ENCODE measurements at places on chromosomes 11 and 22.

GRCh38 chr11:31236143-31236542 lies 133.4 kb downstream of the DCDC1 start:
- no peak for DNase-seq

DNA sequence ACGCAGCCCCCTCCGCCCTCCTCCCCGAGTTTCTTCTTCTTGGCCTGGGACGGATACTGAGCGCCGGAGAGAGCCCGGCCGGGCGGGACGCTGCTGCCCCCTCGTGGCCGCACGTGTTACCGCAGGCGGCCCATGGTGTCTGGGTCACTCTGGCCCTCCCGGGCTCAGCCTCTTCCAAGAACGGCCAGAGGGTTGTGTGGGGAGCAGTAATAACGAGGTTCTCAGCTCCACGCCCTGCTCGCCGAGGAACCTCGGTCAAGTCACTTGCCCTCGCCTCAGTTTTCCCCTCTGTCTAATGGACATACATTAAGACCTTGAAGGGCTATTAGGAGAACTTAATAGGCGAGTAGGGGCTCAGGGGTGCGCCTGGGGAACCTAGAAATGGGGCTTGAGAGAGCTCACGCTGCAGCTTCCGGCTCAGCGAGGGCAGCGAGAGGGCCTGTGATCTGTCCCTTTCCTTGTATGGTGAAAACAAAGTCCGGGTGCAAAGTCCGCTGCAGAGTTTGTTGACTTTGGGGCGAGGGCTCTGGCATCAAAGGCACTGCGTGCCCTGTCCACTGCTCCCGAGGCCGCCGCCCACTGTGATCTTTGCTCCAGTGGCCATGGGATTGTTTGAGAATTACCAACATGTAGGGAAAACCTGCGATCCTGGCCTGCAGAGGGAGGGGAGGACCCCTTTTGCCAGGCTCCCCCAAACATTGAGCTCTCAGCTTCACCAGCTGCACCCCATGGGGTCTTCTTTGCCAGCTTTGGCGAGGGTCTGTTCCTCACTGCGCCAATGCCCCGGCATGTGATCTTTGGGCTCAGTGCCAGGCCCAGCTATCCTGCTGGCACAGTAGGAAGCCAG lies 14.4 kb upstream of the LRP5 start:
- DNase-seq = no peak

- no peak for DNase-seq
Observed at GRCh38 chr11:82556210-82556609, 177.5 kb downstream of the FAM181B start.

- no peak for DNase-seq
Observed at GRCh38 chr22:34476762-34477161, 556.5 kb upstream of the LARGE1 start.

DNA sequence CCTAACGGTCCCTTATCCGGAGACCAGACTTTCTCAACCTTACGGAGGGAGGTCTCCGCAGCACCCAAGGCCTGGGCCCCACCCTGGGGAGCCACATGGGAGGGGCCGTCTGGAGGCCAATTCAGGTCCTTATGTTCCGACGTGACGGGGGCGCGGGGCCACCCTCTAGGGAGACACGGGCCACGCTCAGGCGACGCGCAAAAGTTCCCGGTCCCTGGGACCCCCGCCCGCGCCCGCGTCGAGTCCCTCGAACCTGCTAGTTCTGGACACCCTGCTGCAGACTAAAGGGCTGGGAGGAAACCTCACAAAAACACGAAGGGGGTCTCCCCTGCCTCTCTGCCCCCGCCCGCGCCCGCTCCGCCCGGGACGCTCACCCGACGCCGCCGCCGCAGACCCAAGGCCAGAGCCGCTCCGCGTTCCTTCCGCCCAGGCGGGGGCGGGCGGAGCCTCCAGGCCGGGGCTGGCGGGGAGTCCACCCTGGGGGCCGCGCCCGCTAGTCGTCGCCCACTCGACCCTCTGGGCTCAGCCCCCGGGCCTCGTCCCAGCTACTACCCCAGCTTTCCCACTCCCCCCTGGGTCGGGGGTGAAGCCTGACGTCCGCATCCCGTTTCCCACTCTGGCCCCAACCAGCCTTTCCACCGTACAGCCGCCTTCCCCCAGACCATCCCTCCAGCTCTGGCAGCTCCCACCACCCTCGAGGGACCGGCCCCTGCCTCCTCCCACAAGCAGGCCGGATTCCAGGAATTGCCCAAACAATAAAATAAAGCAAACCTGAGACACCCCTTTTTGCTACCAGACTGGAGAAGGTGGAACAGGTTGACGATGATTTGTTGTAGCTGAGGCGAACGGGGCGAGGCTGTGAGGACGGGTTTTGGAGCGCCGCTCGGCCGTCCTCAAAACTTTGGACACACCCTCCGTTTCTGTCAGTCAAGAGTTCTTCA lies 2.7 kb downstream of the RNH1 start:
- DNase-seq = no peak

- DNase-seq = peak; percentile 68
Observed at GRCh38 chr11:72413914-72414628, 20.3 kb downstream of the CLPB start.

GRCh38 chr11:65353900-65354264 lies 669 bp upstream of the TIGD3 start:
- no peak for DNase-seq

GRCh38 chr22:39908136-39908535 lies 7.3 kb downstream of the GRAP2 start:
- DNase-seq = no peak

- DNase-seq = no peak
Observed at GRCh38 chr11:45942381-45942780, 19.9 kb downstream of the LARGE2 start.

- no peak for DNase-seq
Observed at GRCh38 chr11:82845356-82846353, 54.6 kb downstream of the PRCP start.

GRCh38 chr11:5196067-5196466 lies 4.4 kb downstream of the OR51V1 start:
- DNase-seq = no peak

DNA sequence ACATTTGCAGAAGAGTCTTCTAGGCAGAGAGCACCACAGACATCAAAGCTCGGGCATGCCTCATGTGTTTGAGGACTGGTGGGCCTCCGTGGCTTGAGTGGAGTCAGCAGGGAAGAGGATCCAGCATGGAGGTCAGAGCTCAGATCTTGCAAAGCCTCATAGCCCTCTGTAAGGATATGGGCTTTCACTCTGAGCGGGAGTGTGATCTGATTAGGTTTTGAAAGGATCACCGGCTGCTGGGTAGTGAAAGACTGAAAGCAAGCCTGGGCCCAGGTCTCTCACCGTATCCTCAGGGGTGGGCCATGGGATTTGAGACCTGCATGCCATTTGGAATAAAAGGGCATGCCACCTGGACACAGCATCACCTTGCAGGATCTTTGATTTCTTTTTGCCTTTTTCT lies 112.7 kb downstream of the TEAD1 start:
- no peak for DNase-seq

GRCh38 chr11:57340039-57340615 lies 2.0 kb downstream of the P2RX3 start:
- no peak for DNase-seq
